NCI-H524 treated with DMSO at 0.1 percent for 48 hours (cell line): ENCODE measurements at places on chromosomes 4 and X.

- DNase-seq, result no peak
Observed at GRCh38 chrX:72367516-72367915, 61.8 kb upstream of the CITED1 start.

DNA sequence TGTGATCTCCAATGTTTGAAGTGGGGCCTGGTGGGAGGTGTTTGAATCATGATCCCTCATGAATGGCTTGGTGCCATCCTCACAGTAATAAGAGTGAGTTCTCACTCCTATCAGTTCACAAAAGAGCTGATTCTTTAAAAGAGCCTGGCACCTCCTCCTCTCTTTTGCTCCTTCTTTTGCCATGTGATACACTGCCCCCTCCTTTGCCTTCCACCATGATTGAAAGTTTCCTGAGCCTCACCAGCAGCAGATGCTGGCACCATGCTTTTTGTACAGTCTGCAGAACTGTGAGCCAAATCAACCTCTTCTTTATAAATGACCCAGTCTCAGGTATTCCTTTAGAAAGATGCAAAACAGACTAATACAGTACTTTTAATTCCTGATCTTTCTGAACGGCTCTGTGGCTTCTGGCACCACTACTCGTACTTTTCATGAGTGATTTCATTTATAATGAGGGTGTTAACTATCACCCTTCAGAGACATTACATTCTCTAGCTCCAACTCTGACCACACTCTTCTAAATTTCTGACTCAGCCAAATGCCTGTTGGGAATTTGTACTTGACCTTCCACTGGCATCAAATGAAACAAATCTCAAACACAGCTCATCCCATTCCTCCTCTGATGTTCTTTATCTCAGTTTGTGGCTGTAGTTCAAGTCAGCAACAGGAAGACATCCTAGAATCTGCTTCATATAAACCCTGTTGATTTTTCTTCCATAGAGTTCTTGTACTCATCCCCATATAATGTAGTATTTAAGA is 4.2 kb downstream of the UFSP2 start:
- DNase-seq, result no peak

- no peak for DNase-seq
Observed at GRCh38 chrX:20664131-20664530, 397.4 kb upstream of the RPS6KA3 start.

DNA sequence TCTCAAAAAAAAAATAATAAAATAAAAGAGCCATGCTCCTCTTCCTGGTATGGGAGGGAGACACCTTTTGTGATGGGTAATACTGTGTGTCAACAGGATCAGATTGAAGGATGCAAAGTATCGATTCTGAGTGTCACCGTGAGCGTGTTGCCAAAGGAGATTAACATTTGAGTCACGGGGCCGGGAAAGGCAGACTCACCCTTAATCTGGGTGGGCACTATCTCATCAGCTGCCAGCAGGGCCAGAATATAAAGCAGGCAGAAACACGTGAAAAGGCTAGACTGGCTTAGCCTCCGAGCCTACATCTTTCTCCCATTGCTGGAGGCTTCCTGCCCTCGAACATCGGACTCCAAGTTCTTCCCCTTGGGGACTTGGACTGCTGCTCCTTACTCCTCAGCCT is 95.4 kb downstream of the SHOX start:
- no peak for DNase-seq

DNA sequence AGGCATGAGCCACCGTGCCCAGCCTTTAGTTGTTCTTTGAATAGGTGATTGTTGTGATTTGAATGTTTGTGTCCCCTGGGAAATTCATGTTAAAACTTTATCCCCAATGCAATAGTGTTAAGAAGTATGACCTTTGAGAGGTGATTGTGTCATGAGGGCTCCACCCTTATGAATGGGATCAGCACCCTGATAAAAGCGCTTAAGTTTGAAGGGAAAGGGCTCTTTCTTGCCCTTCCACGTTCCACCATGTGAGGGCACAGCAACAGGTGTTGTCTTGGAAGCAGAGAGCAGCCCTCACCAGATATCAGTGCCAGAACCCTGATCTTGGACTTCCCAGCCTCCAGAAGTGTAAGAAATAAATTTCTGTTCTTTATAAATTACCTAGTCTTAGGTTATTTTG is 33.7 kb upstream of the RP2 start:
- DNase-seq, result no peak

- no peak for DNase-seq
Observed at GRCh38 chr4:83731609-83732008, 195.7 kb downstream of the GPAT3 start.

DNA sequence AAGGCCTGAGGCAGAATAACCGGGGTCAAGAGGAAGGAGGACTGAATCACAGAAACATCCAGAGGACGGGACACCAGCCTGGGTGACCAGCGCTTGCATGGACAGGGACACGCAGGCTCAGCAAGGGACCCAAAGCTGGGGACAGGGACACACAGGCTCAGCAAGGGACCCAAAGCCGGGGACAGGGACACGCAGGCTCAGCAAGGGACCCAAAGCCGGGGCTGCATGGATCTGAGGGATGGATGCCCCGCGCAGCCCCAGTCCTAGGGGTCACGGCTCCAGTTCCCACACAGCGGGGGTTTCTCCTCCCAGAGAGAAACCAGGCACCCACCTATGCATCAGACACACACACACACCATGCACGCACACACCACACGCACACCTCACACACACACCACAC is 32.5 kb downstream of the FAM53A start:
- no peak for DNase-seq

GRCh38 chr4:4864443-4864939 is 5.0 kb downstream of the MSX1 start:
- DNase-seq, result no peak

DNA sequence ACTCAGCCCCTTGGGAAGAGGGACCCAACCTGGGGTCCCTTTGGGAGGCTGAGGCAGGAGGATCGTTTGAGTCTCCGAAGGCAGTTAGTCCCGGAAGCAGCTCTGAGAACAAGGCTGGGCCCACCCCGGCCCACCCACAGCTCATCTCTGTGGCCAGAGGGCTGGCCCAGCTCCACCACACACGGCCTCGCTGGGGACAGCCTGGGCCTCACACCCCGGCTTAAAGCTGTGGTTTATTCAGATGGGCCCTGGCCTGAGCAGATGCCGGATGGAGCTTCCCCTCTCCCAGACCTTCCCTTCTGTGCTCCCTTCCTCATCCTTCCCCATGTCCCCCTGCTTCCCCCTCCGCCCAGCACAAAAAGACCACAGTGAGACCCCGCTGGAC is 54.4 kb downstream of the FAM53A start:
- no peak for DNase-seq

DNA sequence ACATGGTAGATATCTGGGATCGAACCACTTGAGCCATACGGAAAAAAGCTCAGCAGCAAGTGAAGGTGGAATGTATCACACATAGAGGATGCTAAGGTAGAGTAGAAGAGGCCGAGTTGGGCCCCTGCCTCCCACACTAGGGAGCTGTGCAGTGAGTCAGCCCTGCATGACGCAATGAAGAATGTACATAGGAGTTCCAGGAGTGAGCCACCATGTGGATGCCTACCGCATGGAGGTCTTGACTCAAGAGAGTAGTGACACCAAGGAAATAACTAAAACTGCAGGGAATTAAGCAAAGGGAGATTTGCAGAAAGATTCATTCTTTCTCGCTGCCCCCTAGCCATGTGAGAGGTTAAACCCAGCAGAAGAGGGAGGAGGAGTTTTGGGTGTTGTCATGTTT is 389.6 kb upstream of the IGFBP7 start:
- DNase-seq, result no peak

DNA sequence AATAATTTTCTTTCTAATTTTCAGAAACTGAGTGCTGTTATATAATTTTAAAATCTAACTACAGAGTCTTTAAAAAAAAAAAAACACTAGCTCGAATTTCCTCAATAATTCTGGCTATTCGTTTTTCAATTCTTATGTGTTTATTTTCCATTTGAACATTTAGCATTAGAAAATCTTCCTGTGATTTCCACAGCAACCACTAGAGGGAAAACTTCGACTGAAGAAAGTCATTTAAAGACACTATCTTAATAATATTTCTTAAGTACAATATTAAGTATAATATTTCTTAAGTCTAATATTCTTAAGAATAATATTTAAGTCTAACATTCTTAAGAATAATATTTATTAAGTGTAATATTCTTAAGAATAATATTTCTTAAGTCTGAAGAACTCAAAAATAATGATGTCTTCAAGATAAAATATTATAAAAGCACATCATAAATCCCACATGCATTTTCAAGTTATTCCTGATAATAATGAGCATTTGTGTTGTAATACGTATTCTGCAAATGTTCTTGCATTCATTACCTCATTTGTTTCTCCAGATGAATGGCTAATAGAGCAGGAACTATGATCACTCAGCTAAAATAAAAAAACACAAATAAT is 118.4 kb upstream of the WDR17 start:
- DNase-seq, result no peak

- DNase-seq, result no peak
Observed at GRCh38 chr4:14671146-14671545, 331.1 kb upstream of the CPEB2 start.

DNA sequence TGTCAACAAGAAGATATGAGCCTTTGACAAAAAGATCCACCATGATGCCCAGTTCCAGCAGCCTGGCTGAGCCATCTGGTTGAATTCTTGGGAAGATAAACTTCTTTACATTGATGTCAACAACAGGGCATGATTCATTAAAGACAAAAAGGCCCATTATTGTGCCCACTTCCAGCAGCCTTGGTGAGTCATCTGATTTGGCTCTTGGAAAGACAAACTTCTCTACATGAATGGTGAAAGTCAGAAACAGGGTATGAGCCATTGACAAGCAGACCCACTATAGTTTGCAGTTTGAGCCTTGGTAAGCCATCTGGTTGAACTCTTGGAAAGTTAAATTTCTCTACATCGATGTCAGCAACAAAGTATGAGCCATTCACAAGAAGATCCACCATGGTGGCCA is 4.1 kb upstream of the CSF2RA start:
- no peak for DNase-seq

- no peak for DNase-seq
Observed at GRCh38 chr4:75004755-75005668, 72.1 kb downstream of the PARM1 start.
